ENCODE measurements at places on chromosomes 3 and 15.
A peak's percentile ranks its signal among the peaks of the same experiment; 100 is the strongest.

DNA sequence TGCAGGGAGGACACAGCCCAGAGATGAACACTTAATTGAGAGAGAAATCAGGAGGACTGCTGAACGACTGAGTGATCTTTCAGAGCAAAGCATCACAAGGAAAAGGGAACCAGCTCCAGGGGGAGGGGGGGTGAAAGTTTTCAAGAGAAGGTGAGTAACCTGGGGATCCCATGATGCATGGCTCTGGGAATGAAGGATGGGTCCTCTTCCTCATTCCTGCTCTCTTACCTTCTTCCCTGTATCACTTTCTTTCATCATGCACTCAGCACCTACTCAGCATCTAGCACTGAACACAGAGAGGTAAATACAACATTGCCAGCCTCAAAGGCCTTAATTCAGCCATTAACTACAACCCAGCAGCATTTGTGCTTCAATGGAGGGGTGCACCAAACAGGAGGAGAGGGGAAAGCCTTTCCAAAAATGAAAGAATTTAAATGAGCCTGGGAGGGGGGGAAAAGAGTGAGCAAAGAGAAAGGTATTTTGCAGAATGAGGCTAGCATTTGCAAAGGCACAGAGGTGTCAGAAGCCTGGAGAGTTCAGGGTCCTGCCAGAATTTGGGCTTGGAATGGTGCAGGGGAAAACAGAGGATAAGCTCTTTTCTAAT is 427.4 kb downstream of the FOXP1 start:
- DNase-seq: no peak

GRCh38 chr3:61847784-61848462 is 286.6 kb downstream of the PTPRG start:
- no peak for DNase-seq

DNA sequence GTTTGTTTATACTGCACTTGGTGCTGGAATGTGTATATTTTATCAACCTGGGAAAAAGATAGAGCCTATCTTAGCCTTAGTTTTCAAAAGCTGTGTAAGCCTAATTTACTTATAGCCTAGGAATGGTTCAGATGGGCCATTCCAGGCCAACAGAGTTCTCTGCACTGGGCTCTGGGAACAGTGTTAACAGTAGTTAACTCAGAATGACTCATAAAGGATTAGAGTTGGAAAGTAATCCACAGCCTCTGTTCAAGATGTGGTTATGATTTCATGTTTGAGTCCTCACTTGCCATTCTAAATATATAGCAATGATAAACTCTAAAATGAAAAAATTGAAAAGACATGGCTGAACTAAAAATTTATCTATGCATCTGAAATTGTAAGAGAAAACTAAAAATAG is 22.6 kb upstream of the PEX5L start:
- DNase-seq: no peak

- DNase-seq: no peak
Measured at GRCh38 chr3:112847692-112848091, 1.0 kb upstream of the CD200R1L start.

DNA sequence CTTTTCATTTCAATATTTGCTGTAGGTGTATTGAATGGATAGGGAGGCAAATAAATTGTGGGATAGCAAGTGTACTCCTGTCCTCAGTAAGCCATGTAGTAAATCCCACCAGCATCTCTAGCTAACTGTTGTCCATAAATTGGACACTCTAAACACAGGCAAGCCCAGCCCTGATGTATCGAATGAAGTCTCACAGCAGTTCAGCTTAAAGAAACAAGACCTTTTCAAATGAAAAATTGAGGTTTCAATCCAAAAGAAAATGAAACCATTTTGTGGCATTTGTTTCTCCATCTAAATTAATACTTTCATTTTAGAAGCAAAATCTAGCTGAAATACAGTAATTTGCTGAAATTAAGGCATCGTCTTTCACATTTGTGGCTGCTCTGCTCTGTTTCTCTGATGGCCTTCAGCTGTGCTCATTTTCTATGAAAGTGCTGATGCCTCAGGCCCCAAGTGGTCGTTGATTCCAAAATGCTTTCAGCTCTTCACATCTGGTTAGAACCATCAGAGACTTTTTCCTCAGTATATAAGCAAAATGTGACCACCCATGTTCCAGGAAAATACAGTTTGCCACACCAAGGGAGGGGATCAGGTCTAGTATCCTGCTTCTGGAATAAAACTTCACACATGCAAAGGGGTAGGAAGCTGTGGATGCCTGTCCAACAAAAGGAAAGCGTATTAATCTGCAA is 245.0 kb downstream of the ZMAT3 start:
- no peak for DNase-seq

- DNase-seq: no peak
Measured at GRCh38 chr3:67509471-67510075, 144.8 kb downstream of the SUCLG2 start.

DNA sequence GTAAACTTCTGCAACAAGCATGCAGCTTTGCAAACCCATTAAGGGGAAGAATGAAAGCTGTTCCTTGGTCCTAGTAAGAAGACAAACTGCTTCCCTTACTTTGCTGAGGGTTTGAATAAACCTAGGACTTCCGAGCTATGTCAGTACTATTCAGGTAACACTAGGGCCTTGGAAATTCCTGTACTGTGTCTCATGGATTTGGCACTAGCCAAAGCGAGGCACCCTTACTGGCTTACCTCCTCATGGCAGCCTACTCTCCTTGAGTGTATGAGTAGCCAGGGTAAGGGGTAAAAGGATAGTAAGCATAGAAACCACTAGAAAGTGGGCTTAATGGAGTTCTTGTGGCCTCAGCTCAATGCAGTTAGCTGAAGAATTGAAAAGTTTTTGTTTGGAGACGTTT is 224.2 kb downstream of the P3H2 start:
- DNase-seq: no peak

DNA sequence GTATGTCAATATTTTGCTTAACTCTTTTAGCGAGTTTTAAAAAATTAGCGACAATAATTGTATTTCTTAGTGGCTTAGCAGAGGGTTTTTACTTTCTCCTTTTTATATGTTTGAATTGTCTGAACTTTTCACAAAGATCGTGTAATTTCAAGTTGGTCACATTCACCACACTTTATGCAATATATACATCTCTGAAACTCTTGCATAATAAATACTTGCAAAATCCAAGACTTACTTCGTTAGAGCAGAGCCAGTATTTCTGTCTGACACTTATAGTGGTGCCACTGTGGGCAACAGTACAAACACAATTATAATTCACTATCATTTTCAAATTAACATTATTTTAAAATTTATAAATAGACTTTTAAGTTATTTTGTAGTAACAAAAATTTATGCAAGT is 62.0 kb downstream of the SUCNR1 start:
- DNase-seq: no peak

- peak; percentile 71 for DNase-seq
Measured at GRCh38 chr15:100170291-100171210, 171.2 kb downstream of the ADAMTS17 start.

GRCh38 chr15:60009124-60009960 is 5.2 kb downstream of the FOXB1 start:
- no peak for DNase-seq

GRCh38 chr3:7875925-7876324 is 625.7 kb upstream of the LMCD1 start:
- DNase-seq: no peak

DNA sequence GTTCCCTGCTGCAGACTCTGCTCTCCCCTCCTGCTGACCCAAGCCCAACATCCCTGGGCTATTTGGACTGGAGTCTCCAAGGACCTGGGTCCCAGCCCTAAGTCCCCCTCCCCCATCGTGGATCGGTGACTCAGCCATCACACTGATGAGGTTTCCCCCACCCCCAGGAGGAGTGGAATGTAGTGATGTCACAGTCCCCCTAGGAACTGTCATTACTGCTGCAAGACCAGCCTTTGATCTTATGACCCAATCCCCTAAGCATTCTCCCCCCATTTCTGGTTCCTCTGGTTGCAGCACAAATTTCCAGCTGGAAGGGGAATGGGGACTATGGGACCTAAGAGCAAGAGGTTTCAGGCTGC is 63.4 kb upstream of the CSPG4 start:
- DNase-seq: no peak

DNA sequence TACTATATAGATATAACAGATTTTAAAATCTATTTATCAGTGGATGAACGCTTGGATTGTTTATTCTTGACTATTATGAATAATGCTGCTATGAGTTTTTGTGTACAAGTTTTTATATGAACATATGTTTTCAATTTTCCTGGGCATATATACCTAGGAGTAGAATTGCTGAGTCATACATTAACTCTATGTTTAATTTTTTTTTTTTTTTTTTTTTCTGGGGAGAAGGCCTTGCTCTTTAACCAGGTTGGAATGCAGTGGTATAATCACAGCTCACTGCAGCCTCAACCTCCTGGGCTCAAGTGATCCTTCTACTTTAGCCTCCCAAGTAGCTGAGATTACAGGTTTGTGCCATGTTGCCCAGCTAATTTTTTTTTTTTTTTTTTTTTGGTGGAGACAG is 9.1 kb downstream of the CIDEC start:
- DNase-seq: no peak

DNA sequence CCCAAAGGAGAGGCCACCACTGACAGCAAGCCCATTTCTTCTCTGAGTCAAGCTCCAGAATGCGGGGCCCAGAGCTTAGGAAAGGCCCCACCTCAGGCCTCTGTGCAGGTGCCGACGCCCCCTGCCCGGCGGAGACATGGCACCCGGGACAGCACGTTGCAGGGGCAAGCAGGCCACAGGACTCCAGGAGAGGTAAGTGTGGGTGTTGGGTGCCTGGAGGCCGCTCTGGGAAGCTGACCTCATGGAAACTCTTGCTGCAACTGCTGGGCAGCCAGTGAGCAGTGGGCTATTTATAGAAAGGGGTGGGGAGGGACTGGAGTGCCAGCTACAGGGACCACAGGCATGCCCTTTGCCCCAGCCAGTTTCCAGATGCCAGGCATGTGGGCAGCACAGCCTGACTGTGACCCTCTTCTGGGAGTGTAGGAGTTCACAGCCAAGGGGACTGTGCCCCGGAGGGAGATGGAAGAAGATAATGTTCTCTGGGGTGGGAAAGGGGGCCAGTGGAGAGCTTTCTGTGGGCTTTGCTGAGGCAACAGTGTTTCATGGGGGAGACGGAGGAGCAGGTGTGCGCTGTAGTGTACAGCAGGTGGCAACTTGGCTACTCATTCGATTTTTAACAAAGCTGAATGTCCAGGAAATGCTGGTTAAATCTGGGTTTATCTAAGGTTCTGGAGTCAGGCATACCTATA is 23.7 kb downstream of the ALPK3 start:
- no peak for DNase-seq

- peak; percentile 42 for DNase-seq
Measured at GRCh38 chr15:90219421-90220141, 14.2 kb downstream of the CIB1 start.

GRCh38 chr3:71463617-71464016 is 119.9 kb downstream of the FOXP1 start:
- DNase-seq: no peak

DNA sequence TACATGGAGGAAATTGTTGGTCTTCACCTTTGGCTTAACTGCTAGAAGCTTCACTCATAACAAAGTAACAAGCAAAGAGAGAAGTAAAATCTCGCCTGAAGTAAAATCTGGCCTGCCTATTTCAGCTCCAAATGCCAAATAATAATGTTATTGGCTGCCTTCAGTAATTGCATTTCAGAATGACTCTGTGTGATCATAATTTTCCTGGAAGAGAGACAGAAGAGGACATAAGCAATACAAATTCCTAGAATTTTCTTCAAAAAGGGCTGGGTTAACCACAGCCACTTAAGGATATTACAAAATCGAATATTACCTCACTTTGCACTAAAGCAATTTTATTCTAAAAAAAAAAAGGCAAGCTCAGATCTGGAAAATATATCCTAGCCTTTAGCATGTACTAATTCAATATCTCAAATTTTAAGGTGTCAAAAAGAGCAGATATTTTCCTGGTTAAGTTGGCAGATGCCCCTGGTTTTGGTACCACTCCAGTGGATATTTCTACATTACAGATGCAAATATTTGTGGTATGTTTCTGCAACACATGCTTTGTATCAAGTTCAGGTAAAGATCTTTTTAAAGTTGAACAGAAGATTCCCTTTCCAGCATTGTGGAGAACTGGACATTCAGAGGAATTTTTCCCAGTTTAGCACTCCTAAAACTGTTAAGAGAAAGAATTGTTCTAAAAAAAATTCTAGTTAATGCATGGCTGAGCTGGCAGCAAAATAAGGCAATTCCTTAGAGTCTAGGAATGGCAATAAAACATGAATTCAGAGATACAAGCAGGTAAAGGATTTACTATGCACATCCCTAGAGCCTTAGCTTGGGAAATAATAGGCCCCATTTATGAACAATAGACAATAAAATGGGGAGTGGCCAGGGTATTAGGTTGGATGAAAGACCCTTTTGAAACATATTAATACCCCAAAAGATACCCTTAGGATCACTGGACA is 116.7 kb downstream of the STAC start:
- DNase-seq: no peak

GRCh38 chr3:160038862-160039562 is 50.4 kb downstream of the IL12A start:
- no peak for DNase-seq

GRCh38 chr3:71395927-71396695 is 187.4 kb downstream of the FOXP1 start:
- DNase-seq: no peak

DNA sequence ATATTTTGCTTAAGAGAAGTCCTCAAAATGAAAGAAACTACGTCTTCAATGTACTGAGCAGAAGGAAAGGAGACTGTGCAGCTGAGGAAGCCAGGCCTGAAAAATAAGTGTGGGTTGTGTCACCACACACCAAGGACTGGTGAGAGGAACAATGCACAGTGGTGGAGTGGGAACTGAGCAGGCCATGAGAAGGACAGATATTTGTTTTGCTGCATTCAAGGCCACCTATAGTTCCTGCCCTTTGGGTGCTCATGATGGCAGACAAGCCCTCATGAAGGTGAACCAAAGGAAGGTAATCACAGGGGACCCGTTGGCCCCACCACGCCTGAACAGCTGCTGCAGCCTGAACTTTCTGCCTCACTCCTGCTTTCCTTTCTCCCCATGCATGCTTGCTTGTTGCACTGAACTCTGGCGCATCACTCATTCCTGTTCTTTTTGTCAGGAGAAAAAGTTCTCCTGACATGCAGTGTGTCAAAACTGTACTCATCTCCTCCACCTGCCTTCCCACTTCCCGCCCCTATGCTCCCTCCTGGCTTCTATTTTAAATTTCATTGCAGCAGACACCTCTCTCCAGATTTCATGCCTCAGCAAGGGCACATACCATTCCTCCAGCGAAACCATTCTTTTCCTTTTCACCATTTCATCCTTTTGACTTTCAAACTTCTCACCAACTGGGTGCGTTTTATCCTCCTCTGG is 2.2 kb upstream of the RNF7 start:
- no peak for DNase-seq
